ENCODE measurements at places on chromosomes 4 and X.

DNA sequence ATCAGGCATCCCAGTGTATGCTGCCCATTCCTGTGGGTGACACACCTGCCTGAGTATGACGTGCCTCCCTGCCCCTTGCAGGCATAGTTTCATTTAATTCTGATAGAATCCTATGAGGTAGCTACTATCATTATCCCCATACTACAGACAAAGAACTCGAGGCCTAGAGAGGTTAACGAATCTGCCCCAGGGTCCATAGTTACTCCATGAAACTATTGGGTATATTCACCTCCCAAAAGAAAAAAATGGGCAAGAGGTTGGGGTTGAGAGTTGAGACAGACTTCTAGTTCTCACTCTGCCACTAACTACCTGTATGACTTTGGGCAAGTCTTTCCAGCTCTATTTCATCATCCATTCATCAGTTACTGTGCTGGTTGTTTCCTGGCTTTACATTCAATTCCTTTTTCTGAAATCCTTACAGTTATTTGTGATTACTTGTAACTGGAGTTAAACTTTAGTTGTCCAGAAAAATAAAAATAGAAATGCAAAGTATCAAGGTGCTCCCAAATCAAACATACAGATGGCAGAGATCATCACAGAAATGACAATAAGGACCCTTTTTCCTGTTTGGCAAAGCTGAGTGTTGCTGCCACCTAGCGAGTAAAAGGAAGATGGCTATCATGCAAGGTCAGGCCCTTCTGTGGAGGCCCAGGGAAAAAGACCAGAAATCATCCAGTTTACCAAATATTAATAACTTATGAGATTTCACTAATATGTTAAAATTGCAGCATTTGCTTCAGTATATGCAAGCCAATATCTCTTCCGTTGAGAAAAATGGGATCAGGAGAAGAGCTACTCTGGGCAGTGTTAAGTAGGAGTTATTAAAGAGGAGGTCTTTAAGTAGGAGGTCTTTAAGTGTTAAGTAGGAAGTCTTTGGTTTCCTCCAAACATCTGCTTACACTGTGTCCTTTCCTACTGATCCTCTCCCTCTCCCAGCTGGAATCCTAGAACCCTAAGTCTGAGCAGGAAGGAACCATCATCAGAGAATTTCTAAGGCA is 17.1 kb upstream of the MAP7D3 start:
- peak; percentile 57 for DNase-seq

GRCh38 chr4:62627141-62627540 is 1427.0 kb downstream of the ADGRL3 start:
- no peak for DNase-seq

- DNase-seq: no peak
These were observed 49.6 kb downstream of the ABLIM2 start for GRCh38 chr4:8108991-8109390.

- DNase-seq: no peak
These were observed 444.2 kb downstream of the GRIA2 start for GRCh38 chr4:157664726-157665125.

DNA sequence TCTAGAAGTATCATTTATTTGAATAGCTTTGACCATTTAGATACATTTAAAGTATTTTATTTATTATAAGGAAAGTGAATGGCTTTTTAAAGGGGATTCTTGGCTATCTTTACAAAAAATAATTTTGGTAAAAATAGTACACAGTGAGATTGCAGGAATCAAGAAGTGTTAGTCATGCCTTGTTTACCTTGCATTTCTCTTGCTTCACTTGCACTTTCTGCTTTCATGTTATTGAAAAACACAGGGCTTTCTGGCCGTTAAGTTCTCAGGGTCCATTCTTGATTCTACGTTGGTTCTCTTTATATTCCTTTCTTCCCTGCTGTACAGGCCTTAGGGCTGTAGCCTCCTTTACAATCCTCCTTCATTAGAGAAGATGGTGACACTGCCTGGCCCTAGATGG is 21.8 kb upstream of the SEC24D start:
- no peak for DNase-seq

DNA sequence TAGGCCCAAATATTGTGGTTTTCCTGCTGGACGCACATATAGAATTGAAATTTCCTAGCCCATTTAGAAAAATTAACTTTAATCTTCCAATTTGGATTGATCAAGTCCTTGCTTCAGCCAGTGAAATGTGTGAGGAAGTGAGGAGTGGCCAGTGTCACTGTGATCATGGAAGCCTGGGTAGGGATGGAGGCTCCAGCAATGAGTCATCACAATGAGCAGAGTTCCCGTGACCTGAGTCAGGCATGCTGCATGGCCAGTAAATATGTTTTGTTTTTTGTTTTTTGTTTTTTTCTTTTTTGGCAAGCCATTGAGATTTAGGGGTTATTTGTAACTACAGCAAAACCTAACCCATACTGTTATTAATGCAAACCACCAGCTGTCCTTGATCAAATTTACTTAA is 52.1 kb downstream of the IDS start:
- no peak for DNase-seq

GRCh38 chr4:28313729-28314713 is 1453.4 kb downstream of the STIM2 start:
- no peak for DNase-seq

DNA sequence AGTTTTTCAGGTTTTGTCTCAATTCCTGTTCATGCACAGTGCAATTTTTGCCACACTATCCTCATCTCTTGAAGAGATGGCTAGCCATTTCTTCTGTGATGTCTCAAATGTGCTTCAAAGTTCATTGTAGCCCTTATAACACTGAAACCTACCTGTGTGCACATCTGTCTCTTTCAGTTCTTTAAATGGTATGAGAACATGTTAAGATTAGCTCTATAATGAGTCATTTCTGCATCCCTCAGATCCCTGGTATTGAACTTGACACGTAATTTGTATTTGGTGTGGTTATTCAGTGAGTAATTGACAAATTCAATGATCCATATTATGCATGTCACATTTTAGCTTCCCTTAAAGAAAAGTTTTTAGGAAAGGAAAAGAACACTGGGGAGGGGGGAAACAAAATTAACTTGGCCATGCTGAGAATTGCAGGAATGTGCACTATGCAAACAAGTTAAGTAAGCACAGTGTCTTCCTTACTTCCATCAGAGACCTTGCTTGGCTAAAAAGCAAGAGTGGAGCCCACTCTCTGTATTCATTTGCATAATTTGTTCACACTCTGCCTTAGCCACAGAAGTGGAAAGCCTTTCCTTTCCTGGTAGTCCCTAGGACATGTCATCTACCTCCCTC is 659.8 kb upstream of the MAGEB2 start:
- no peak for DNase-seq

Measured in CD4-positive, alpha-beta T cell treated with Interleukin-4 for 4 hours (primary cell).